ENCODE measurements at places on chromosomes 16 and 17.
A peak's percentile ranks its signal among the peaks of the same experiment; 100 is the strongest.

DNA sequence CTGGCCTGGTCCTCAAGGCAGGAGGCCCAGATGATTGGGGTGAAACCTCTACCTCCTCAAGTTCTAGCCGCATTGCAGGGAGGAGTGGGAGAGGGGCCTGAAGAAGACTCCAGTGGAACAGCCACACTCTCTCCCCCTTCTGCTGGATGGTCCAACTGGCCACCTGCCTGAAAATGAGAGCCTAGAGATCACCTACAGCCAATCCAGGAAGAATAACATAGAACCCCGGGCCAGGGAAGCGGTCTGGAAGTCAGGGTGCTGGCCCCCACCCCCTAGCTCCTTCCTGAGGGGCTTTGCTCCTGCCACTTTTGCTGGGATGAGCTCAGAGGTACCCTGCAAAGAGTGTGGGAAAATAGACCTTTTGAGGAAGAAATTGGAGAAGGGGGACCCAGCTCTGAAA, 1.8 kb downstream of the SLC6A2 start:
- no peak for DNase-seq

DNA sequence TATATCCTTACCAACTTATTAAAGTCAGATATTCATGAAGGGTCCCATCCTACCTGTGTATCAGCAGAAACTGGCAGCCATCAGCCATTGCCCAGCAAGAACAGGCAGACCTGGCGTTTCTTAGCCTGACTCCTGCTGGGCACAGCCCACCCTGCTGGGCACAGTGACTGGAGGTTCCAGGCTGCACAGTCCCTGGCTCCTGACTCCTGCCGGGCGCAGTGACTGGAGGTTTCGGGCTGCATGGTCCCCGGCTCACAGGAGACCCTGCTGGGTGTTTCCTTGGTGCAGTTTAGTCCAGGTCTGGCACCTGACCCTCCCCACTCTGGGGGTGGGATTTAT, 6.7 kb downstream of the TIMM22 start:
- no peak for DNase-seq

- DNase-seq: no peak
Measured at GRCh38 chr16:1553946-1554825, 20.7 kb downstream of the TMEM204 start.

- no peak for DNase-seq
Measured at GRCh38 chr17:42284566-42284965, 3.7 kb upstream of the STAT5A start.

DNA sequence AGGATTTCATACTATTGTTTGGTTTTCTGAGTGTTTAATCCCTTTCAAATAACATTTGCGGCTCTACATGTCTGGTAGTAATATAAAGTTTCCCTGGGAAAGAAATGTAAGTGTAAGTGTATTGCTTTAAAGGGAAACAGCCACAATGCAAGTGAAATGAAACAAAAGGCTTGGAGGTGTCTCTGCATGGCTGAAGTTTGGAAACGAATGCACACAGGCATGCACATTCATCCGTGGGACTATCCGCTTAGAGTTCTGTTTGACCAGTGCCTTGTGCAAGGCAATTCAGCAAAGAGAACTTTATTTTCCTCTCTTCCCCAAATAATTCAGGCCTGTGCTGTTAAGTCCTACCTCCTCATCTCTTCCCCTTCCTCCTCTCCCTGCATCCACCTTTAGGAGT, 56.1 kb upstream of the MRTFB start:
- DNase-seq: no peak

GRCh38 chr16:79171931-79172705, 428.4 kb downstream of the MAF start:
- no peak for DNase-seq

DNA sequence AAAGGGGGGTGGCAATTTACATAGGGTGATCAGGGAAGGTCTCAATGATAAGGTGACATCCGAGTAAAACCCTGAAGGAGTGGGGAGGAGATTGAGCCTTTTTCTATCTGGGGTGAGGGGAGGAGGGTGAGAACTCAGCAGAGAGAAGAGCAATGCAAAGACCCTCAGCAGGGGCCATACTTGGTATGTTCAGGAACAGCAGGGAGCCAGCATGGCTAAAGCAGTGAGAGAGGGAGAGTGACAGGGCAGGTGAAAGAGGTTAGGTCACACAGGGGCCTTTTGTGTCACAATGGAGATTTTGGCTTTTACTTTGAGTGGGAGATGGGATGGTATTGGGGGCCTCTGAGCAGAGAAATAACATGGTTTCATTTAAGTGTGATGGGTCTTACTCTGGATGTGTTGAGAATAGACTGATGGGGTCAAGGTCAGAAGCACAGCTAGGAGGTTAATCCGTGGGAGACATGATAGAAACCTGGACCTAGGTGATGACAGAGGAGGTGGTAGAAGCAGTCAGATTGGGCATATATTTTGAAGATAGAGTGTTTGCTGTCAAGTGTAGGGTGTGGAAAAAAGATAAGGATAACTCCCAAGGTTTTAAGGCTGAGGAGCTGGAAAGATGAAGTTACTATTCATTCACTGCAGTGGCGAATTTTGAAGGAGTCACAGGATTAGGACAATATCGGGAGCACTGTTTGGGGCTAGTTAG, 6.2 kb downstream of the SP2 start:
- no peak for DNase-seq

DNA sequence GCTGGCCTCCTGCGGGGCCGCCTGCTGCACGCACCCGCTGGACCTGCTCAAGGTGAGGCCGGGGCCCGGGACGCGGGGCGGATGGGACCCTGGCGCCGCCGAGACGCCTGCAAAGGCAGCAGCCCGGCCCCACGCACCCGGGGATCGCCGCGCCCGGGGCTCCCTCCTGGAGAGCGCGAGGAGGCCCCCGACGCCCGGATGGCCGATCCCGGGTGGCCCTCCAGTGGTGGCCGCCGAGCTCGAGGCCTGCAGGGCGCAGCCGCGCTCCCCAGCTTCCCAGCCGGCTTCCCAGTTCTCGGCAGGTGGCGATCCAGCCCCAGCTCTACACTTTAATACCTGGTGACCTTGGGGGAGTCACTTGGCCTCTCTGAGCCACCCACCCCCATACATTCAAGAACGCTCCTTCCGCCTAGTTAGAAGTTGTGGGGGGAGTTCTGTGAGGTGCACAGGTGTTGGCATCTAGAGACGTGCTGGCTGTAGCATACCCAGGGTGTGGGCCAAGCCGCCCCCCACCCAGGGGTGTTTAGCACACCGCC, 452 bp downstream of the SLC25A10 start:
- no peak for DNase-seq

DNA sequence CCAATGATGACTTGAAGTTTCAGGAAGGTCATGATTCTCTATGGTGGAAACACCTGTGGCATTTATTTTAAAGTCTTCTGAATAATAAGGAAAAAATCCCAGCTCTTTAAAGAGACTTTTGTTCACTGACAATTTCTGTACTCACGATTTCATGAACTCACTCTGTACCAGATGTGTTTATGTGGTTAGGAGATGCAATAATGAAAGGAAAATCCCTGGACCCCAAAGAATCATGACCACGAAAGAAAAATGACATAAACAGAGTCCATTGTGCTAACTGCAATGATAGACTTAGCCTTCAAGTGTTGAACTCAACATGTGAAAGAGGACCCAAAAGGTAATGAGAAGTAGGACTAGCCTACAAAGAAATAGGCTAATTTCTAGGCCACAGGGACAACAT, 947.5 kb downstream of the CDH11 start:
- no peak for DNase-seq

DNA sequence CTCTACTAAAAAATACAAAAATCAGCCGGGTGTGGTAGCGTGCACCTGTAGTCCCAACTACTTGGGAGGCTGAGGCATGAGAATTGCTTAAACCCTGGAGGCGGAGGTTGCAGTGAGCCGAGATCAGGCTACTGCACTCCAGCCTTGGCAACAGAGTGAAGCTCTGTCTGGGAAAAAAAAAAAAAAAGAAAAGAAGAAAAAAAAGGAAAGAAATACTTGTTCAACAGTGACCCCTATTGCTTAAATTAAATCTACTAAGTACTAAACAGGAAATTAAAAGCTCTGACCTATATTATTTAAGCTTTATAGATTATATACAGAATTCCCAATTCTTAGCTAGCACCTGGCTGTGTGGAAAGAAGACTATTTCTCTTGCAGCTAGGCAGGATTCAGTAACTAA, 48.9 kb downstream of the FBXL20 start:
- DNase-seq: no peak

- peak; percentile 59 for DNase-seq
Measured at GRCh38 chr17:38867179-38867967, 2.5 kb upstream of the LASP1 start.

- no peak for DNase-seq
Measured at GRCh38 chr17:38325221-38325851, 18.4 kb downstream of the GPR179 start.

DNA sequence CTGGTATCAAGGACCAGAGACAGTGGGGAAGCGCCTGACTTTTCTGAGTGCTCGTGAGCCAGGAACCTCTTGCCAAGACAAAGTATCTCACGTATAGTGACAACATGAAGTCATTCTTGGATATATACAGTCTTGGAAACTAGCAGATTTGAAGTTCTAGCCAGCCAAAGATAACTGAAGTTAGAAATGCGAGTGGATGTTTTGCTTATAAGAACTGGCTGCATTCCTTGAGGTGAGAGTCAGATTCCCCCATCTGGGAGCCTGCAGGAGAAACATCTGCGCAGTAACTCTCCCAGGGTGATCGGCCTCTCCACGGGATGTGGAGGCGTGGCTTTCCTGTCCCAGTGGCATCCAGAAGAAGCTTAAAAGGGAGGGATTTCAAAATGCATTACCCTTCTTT, 89.8 kb downstream of the SHISA6 start:
- DNase-seq: no peak

DNA sequence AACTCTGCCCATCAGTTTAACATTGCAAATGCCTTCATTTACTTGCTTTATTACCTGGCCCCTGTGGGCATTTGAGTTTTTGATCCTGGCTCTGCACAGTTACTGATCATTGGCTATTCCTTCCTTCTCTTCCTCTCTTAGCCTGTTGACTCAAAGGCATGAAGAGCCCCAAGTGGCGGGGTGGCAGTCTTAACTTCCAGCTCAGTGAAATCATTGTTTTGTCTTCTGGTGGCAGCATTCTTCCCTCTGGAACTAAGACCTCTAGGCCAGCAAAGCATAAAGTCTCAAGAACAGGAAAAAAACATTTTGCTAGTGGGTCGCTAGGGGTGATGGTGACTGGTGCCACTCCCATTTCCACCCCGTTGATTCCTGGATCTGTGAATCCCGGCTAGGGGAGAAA, 52.3 kb upstream of the MRTFB start:
- no peak for DNase-seq

DNA sequence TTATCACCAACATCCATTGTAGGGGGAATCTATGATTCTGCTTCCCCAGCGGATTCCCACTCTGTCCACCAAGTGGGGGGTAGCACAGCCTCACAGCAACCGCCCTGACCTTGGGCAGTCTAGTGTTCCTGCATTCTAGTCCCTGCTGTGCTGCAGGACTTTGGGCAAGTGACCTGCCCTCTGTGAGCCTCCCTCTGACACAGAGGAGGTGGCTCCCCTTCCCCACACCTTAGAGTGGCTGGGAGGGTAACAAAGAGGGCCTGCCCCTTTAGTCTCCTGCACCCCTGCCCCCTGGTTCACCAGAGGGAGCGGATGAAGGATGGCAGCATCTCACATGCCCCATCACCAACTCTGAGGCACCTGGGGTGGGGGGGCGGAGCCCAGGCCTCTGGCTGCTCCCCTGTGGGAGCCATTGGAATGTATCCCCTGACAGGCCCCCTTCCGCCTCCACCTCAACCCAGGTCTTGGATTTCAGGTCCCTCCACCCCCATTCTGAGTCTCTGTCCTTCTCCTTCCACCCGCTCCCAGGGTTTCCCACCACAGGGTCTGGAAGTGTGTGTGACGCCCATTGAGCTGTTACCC, 10.1 kb downstream of the GAS2L2 start:
- DNase-seq: no peak

GRCh38 chr17:9308069-9308468, 267.6 kb downstream of the STX8 start:
- DNase-seq: no peak

DNA sequence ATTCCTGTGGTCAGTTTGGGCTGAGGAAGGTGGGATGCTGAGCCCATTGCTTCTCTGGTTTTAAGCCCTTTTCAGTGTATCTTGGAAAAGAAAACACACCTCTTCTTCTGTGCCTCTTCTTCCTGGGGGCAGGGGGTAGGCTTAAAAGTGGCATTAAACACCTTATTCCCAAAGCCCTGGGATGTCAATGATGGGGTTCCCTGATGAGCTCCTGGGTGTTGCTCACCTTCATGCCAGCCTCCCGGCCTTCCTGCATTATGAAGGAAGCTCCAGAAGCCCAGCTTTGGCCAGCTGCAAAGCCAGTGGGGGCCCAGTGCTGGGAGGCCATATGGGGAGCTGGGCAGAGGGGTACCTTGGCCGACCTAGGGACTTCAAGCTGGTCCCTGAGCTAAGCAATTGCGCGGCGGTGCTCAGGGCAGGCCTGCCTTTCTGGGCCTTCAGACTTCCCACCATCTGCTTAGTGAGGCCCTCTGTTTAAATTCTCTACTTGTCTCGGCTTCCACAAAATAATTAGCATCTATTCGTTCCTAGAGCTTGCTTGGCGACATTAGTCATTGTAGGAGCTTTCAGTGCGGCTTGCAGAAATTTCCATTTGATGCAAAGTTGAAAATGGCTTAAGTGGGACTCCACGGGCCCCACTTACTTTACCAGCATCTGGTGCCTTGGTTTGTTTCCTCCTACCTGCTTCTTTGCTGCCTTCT, 121.7 kb upstream of the NLRP1 start:
- no peak for DNase-seq

Measured in T follicular helper cell (primary cell).